ENCODE measurements at places on chromosomes 12 and 14.

DNA sequence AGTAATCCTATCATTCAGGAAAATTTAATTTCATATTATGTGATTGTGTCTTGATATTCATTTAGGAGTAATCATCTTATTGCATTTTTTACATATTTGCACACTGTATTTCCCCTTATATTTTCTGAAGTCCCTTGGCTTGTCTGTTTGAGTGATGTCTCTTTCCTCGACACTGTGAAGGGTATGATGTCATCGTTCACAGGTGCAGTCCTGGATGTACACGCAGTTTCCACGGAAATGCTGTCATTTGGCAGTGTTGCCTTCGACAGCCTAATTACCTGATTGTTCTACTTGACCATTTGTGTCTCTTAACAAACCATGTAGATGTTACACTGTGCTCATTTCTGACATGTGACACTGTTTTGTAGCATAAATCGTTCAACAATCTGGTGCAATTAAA, 1277.0 kb downstream of the TMEM121 start:
- no peak for DNase-seq

DNA sequence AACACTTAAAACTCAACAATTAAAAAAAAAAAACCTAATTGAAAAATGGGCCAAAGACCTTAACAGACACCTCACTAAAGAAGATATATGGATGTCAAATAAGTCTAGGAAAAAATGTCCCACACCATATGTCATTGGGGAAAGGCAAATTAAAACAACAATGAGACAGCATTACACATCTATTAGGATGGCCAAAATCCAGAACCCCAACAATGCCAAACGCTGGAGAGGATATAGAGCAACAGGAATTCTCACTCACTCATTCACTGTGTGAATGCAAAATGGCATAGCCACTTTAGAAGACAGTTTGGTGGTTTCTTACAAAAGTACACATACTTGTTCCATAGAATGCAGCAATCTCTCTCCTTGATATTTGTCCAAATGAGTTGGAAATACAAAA, 173.7 kb downstream of the SLC25A21 start:
- DNase-seq = no peak

GRCh38 chr14:35403603-35404448, 723 bp downstream of the NFKBIA start:
- DNase-seq = peak; percentile 94

GRCh38 chr12:31018106-31018789, 55.4 kb upstream of the DDX11 start:
- DNase-seq = no peak

- DNase-seq = no peak
Measured at GRCh38 chr12:67919406-67919805, 69.8 kb upstream of the IFNG-AS1 start.

GRCh38 chr12:125470838-125471783, 405.9 kb downstream of the AACS start:
- DNase-seq = no peak

DNA sequence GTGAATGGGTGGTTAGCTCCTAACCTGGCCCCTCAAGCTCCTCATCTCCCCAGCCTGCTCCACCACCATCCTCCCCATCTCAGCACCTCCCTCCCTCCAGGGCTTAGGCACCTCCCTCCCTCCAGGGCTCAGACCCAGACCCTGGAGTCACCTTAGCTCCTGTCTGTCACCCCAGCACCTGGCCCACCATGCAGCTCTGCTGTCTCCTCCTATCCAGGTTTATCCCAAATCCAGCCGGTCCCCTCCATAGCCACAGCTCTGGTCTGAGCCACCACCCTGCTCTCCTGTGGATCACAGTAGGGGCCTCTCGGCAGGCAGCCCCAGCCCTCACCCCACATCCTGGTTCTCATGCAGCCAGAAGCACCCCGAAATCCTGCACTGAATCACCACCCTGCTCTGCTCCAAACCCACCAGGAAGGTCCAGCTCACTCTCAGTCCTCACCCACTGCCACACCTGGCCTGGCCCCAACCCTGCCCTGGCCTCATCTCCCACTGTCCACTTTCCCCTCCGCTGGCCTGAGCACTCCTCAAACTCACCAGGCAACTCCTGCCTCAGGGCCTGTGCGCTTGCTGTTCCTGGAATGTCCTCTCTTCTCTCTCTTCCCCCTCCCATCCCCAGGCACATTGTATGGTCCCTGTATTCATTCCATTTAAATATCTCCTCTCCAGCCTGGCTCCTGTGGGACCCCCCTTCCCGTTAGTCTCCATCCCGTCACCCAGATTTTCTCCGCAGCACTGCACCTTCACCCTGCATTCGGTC, 62.6 kb downstream of the DIO3 start:
- DNase-seq = no peak

GRCh38 chr12:11650286-11651281, 1.1 kb downstream of the ETV6 start:
- peak; percentile 14 for DNase-seq

DNA sequence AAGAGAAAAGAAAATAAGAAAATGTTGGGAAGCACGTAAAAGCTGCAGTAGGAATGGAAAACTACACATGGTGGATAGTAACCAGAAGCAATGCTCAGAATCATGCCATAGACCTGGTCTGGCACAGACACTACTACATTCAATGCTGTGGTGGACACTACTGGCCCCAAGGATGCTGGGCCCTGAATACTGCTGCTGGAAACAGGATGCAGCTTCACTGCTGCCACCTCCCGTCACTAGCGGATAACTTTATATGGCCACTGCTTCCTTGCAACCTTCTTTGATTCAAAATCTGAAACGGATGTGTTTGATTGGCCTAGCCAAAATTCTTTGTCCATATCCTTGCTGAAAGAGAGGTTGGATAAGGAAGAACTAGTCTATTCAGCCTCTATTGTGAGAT, 30.7 kb downstream of the ADCY6 start:
- no peak for DNase-seq

GRCh38 chr14:32588448-32589320, 259.6 kb downstream of the AKAP6 start:
- DNase-seq = no peak

- no peak for DNase-seq
Measured at GRCh38 chr12:89067421-89068187, 284.7 kb downstream of the DUSP6 start.

GRCh38 chr14:33647385-33647786, 303.5 kb downstream of the EGLN3 start:
- DNase-seq = no peak

DNA sequence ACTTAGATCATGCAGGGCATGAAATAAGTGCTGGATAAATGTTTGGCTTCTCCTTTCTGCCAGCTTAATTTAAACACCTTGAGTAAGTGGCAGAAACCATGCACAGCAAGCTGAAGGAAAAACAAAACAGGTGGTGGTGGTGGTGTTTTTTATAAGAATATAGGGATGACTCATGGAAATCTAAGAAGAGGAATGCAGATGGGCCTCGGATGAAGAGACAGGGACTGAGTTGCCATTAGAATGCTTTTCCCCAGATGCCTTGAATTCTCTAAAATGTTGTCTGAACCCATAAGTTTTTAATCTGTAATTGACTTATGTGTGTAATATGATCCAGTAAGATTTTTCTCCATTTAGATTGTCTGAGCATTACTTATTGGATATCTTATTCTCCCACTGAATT, 93.1 kb upstream of the ZDHHC17 start:
- DNase-seq = no peak

GRCh38 chr14:80523518-80524117, 312.3 kb upstream of the DIO2 start:
- DNase-seq = no peak

- no peak for DNase-seq
Measured at GRCh38 chr12:49440035-49440434, 72.8 kb downstream of the SPATS2 start.

- DNase-seq = peak; percentile 27
Measured at GRCh38 chr14:106843951-106844483, 1317.6 kb downstream of the TMEM121 start.

- DNase-seq = no peak
Measured at GRCh38 chr14:85883966-85884365, 354.0 kb downstream of the FLRT2 start.

DNA sequence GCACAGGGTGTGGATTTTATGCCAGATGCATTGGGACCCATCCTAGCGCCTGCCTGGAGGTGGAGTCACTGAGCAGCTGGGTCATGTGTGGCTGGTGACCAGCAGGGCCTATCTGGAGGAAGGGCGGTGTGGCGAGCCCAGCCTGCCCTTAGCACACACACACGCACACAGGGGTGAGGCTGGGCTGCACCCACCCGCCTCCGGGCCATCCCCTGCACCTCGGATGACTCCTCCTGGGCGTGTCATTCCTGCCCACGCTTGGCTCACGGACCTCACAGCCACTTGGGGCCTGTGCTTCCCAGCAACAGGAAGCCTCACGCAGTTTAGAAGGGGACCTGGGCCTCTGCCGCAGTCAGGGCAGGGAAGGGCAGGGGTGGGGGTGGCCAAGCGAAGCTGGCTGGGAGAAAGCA, 36.2 kb upstream of the FZD10 start:
- no peak for DNase-seq

Data from CD4-positive, alpha-beta T cell treated with Interleukin-6 at 100 ng/mL for 8 hours (primary cell).